Foreskin melanocyte (primary cell): ENCODE measurements at places on chromosomes 16 and 17.

- peak; percentile 49 for DNase-seq
Measured at GRCh38 chr16:87854907-87855683, 14.2 kb downstream of the SLC7A5 start.

DNA sequence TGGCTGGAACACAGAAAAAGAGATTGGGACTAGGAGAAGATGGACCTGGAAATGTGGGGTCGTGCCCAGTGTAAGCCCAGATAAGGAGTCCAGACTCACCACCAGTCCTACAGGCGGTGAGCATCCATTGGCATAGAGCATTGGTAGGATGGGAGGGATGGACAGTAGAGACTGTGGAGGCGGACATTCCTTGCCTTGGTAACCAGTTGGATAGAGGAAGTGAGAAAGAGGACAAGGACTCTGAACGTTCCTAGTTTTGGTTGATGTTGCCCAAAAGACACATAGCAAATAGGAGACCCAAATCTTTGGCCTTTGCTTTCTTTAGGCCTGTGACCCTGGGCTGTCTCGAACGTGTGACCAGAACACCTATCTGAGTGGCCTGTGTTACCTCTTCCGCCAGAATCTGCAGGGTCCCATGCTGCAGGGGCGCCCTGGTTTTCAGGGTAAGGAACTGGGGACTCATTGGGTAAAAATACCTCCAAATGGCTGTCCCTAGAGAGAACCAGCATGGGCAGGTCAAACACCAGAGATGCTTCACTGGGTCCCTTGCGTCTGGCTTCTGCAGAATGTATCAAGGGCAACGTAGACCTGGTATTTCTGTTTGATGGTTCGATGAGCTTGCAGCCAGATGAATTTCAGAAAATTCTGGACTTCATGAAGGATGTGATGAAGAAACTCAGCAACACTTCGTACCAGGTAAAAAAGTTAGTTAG is 6.4 kb downstream of the ITGAL start:
- no peak for DNase-seq

DNA sequence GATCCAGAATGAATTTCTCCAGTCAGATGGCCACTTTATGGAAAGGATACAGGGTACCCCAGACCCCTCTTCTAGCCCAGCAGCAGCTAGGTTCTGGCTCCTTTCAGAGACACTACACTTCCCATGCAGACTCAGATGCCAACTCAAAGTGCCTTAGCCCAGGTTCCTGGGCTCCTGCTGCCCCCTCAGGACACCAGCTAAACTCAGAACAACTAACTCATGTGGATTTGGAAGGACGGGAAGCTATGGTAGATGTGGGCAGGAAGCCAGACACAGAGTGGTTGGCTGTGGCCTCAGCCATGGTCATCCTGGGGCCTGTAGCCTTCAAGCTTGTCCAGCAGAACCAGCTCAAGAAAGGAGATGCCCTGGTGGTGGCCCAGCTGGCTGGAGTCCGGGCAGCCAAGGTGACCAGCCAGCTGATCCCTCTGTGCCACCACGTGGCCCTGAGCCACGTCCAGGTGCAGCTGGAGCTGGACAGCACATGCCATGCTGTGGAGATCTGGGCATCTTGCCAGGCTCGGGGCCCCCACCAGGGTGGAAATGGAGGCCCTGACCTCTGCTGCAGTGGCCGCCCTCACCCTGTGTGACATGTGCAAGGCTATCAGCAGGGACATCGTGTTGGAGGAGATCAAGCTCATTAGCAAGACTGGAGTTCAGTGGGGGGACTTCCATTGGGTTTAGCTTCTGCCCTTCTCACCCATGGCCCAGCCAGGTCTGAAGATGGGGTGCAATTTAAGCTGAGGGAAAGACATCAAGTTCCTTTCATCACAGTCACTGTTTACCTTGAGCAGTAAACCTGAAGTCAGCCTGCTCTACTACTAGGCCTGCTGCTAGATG is 111.8 kb downstream of the N4BP1 start:
- no peak for DNase-seq

- no peak for DNase-seq
Measured at GRCh38 chr17:11548398-11548797, 49.9 kb upstream of the DNAH9 start.

DNA sequence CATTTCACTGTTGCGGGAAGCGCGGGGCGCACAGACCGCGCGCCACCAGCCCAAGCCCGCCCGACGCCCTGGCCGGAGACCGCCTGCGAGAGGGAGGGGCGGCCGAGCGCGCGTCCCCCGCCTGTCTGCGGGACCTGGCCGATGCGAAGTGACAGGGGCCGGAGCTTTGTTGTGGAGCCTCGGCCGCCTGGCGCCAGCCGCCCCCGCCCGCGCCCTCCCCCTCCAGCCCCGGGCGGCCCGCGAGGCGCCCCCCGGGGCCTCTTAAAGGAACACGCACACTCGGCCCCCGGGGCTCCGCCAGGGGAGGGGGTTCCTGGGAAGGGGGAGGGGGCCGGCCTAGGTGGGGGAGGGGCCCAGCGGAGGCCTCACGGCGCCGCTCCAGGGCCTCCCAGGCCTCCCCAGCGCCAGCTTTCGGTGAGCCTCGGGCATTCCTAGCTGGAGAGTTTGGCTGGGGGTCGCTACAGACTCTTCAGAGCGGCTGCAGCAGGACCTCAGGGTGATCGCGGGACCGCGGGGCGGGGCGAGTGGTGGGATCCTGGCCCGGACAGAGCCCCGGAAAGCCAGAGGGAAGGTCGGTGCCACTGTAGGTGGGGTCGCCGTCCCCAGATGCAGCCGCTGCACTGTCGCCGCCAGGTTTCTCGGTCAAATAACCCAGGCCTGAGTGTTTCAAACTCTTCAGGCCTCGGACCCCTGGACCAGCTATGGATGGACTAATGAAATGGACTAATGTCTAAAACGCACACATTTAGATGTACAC is 2.4 kb upstream of the TBX2 start:
- no peak for DNase-seq

- DNase-seq, result no peak
Measured at GRCh38 chr16:73714976-73715375, 581.6 kb upstream of the PSMD7 start.

DNA sequence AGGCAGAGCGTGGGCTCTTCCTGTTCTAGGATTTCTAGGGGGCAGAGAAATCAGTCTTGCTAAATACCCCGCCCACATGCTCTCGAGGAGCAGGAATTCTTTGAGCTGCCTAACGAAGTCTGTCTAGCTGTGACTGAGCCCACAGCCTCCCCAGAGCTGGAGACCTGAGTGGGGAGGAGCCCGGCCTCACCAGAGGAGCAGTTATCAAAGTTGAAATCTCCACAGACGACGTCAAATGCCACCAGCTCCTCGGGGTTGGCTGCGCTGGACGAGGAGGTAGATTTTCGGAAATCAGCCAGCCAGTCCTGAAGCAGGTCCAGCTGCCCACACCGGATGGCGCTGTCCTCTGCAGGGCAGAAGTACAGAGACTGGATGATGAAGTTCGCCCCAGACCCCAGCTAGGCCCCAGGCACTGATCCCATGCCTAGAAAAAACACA is 53.8 kb downstream of the PRMT7 start:
- no peak for DNase-seq

GRCh38 chr17:78432226-78433012 is 54.0 kb downstream of the PGS1 start:
- no peak for DNase-seq

DNA sequence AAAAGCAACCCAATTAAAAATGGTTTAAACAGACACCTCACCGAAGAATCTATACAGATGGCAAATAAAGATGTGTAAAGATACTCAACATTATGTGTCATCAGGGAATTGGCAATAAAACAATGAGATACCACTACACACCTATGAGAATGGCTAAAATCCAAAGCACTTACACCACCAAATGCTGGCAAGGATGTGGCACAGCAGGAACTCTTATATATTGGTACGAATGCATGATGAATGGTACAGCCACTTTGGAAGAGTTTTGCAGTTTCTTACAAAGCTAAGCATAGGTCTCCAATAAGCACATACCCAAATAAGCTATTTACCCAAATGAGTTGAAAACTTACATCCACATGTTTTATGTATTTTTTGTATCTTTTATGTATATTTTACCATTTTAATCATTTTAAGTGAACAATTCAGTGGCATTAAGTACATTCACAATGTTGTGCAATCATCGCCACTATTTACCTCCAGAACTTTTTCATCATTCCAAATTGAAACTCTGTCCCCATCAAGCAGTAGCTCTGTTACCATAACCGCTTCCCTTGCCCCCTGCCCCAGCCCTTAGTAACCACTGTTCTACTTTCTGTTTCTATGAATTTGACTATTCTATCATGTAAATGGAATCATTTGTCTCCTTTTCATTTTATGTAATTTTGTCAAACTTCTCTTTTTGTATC is 6.7 kb upstream of the ALDH3A2 start:
- DNase-seq, result no peak

DNA sequence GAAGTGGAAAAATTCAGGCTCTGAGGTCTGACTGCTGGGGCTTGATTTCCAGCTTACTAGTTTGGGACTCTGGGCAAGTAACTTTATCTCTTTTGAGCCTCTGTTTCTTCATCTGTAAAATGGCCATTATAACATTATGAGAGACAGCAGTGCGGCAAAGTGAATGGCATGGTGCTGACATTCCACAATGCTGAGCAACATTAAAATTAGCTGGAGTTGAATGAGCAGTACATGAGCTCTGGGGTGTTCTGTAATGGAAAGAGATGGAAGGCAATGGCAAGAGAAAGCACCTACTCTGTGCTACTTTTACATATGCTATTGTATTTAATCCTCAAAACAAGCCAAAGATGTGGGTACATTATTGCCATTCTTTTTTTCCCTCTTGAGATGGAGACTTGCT is 535.7 kb upstream of the CDH11 start:
- no peak for DNase-seq

GRCh38 chr17:40194821-40195220 is 17.6 kb downstream of the RAPGEFL1 start:
- DNase-seq, result no peak

DNA sequence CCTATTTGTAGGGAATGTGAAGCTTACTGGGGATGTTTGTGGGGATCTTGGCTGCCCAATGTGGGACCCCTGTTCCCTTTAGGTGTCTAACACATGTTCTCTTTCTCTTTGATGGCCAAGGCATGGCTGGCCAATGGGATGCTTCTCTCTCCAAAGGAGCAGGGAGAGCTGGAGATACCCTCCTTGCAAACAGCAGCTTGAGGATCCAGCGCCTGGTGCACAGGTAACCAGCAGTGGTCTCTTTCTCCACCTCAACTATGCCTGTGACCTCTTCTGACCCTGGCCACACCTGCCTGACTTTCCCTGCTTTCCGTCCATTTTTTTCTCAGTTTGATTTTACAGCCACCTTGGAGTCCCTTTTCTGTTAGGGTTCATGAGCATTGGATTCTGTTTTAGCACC is 16.8 kb upstream of the NKD1 start:
- no peak for DNase-seq

DNA sequence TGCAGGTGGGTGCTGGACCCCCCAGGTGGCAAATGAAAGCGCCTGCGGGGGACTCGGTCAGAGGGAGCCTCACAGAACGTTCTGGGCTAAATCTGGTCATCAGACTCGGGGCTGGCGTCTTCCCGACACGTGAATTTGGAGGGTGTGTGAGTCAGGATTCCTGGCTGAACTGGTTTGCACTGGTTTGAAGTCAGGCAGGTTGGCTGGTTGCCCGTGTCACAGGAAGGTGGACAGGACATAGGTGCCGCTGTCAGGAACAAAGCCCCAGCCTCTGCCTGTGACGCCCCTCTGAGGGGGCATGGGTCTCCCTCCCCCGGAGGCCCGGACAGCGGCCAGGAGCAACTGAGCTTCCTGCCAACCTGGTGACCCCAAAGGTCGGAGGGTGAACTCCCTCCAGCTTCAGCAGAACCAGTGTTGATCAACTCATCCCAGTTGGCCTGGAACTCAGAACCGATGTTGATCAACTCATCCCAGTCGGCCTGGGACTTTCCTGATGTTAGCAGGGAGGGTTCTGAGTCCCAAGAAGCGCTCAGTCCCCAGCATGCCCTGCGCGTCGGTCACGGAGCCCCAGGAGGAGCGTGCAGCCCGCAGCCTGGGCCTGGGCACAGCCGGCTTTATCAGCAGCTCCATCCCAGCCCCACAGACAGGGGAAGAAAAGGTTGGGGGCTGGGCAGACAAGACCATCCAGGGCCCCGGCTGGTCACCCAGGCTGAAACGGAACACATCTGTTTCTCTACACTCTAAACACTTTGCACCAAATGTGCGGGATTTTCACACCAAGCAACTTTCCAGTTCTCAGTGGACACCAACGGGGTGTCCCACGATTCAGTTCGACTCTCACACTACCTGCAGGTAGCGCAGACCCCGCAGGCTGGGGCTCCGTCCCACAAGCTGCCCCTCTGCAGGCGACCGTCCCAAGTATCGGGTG is 14.4 kb upstream of the METRNL start:
- no peak for DNase-seq

GRCh38 chr16:6964679-6965078 is 368.0 kb upstream of the RBFOX1 start:
- DNase-seq, result no peak

DNA sequence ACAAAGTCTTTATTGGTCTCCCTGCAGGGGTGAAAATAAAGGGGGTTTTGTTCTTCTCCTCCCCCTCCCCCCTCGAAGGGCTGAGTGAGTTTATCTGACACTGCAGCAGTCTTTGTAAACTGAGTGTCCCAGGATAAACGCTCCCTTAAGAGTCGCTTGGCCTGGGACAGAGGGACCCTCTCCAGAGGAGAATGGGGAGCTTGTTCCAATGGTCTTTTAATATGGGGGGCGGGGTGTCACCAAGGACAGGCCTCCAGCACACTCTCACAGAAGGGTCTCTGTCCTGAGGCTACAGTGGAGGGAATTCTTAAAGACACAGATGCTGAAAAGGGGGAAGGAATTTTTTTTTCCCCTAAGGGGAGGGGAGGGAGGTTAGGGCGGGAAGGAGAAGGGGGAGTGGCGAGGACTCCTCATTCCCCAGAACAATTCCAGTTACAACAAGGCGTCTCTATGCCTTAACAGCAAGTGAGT is 455.5 kb downstream of the SOX9 start:
- peak; percentile 81 for DNase-seq

DNA sequence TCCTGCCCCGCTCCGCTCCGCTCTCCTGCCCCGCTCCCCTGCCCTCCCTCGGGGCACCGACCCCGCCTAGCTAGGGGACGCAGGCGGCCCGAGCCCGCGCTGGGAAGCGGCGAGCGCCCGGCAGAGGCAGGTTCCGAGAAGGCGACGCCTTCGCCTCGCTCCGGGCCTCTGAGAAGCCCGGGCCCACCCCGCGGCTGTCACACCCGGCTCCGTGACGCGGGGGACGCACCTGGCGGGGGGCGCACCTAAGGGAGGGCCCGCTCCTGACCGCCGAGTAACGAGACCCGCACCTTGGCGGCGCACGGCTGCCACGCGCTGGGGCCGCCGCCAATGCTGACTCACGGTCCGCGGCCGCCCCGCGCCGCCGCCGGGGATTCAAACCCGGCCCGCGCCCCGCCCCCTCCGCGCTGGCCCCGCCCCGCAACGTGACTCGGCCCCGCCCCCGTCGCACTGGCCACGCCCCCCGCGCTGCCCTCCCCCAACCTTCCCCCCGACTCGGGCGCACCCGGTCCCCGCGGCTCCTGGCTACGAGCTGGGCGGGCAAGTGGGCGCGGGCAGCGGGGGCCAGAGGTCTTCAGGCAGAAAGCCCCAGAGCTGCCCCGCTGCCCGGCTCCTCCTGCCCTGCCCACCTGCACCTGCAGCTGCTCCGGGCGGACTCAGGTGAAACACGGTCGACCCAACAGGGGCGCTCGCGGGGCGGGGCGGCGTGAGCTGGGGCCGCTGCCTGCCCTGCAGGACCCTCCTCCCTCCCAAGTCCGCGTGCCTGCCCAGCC is 27.8 kb downstream of the GNPTG start:
- DNase-seq, result peak; percentile 7
